ENCODE measurements at places on chromosomes 11 and 22.

DNA sequence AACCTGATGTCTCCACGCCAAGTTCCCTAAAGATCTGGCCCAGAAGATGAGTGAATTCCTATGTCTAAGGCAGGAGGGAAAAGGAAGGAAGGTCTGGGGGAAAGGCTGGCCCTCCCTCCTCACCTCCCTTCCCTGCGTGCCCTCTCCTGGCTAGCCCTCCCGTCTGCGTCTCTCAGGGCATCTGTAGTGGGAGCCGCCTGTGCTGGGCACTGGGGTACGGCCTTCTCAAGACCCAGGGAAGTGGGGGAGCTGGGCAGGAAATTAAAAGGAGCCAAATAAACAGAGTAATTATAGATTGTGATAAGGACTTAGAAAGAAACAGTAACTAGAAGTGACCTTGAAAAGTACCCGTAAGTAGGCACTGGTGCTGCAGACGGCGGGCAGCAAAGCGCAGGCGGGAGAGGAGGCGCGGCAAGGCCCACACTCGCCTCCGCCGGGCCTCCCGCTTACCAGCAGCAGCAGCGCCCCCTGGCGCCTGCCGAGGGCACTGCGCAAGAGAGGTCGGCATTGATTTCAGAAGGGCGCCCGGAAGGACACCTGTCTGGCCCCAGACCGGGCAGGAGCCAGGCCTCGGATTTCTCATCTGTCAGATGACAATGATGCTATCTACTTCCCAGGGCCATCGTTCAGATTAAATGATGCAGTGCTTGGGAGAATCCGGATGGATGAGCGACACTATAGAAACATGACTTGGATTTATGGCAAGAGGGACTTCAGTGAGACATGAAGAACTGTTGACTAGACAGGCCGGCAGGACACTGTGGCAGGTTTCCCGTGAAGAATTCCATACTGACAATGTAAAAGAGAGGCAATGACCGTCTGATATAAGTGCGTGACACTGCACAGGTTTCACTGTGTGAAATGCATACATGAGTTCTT, 7.3 kb downstream of the KCNJ1 start:
- peak; percentile 51 for DNase-seq

- DNase-seq, result peak; percentile 66
These were observed 192.8 kb downstream of the ETS1 start for GRCh38 chr11:128394431-128395089.

DNA sequence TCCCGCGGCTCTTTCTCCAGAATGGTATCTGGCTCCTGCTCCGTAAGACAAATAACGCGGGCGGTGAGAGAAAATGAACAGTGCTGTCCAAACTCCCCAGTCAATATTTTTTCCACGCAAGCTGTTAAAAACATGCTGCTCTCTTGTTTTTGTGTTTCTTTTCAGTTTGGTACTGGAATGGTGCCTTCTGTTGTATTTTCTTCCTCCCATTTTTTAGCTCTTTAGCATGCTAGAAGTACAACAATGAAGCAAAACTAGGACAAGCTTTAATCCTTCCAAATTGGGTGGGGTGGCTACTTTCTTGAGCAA, 599 bp upstream of the PPP2R1B start:
- DNase-seq, result no peak

DNA sequence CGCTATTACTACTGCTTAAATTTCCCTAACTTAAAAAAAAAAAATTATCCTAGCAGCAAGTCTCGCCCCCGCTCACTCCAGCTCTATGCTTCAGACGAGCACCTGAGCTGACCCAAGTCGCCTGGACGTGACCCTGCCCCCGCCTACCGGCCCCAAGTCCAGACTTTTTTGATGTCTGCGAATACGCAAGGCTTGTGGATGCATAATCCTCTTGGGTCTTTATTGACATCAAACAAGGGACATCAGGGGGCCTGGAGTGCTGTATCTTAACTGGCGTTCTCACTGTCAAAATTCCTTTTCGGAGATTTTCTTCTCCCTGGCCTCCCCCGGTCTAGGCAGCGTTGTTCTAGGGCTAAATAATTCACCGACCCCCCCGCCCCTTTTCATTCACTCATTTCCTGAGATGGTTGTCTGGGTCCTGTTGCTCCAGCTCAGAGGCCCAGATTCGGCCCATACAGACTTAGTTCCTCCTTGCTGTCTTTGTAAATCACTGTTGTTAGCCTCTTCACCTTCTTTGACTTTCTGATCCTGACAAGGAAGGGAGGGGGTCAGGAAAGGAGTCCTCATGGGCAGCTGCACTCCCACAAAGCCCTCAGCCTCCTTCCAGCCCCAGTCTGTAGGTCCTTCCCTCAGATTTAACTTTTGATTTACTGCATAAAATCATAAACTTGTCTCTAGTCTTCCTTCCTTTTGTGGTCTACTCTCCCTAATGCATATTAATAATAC, 601 bp upstream of the LRP4 start:
- no peak for DNase-seq

GRCh38 chr11:122123263-122123929, 7.4 kb upstream of the BLID start:
- DNase-seq, result no peak

DNA sequence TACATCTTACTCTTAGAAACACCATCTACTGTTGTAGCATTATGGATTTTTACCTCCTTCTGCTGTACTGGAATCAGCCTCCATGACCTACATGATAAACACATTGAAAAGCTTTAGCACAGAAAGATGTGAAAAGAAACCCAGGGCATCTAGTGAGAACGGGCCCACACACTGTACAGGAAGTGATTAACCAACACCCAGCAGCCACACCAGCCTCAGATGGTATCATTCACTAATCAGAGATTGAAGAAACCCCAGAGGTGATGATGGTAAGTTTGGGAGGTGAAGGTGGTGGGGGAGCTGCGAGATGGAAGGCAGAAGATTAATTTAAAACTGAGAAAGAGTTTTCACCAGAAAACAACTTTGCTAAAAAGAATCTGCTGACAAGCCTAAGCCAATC, 46.1 kb downstream of the RASSF10 start:
- no peak for DNase-seq

Data from fibroblast of skin of scalp (primary cell).